ENCODE measurements at places on chromosomes 4 and X.

DNA sequence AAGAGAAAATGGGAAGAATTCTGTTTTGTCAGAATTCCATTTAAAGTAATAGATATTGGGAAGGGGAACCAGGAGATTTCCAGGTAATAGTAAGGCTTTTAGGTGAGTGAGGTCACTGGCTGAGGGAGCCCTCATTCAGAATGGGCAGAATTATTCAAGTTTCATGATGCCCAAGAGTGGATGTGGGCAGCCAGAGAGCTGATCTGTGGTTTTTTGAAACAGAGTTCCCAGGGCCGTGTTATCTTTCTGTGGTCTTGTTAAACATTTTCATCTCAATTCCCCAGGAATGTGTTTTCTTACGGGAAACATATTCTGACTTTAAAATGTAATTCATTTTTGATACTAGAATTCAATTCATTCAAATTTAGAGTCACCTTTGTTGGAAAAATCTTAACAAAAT, 182.0 kb upstream of the AADAT start:
- no peak for DNase-seq

DNA sequence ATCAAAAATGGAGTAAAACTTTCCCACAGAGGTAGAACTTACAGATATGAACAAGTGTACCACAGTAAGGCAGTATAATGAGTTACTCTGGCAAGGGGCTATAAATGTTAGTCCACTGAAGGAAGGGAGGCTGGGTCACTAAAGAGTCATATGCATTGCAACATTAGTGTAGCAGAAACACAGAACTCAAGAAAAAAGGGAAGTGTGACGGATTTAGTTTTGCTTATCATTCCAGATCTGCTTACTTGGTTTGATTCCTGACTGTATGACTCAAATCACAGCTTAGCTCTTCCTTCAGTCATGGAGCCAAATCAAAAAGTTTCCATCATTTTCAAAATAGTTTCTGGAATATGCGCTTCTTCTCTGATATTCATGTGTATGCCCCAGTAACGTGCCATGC, 148.7 kb downstream of the FSTL5 start:
- DNase-seq: no peak

GRCh38 chr4:126697748-126698147, 935.0 kb upstream of the INTU start:
- DNase-seq: no peak

DNA sequence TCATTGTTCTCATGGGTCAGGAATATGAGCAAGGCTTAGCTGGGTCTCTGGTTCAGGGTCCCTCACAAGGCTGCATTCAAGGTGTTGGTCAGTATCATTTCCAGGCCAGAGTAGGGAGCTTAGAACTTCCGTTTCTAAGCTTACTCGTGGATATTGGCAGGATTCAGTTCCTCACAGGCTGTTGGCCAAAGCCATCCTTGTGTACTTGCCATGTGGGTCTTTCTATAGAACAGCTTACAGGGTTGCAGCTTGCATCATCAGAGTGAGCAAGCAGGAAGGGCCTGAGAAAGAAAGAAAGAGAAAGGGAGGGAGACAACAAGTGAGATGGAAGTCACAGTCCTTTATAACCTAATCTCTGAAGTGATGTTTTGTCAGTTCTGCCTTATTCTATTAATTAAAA, 5.1 kb upstream of the LIMCH1 start:
- DNase-seq: no peak

DNA sequence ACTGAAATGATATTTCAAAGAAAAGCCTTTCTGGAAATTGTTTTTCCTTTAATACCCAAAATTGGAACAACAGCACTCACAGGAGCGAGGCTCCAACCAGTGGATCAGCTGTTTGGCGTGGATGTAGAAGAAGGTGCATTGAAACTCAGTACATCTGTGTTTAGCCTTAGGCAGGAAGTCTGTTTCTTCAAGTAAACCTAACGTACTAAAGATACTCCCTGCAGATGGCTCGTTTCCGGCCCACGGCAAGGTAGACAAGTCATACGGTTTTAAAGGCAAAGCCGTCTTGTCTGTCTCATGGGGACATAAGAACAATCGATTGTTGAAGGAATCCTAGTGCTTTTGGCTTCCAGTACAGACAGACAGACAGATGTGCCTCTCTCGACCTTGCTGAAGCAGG, 50.0 kb upstream of the CLCN4 start:
- no peak for DNase-seq

- DNase-seq: no peak
Observed at GRCh38 chr4:182294451-182294850, 51.2 kb downstream of the TENM3 start.

GRCh38 chrX:12210971-12211370, 72.7 kb downstream of the FRMPD4 start:
- no peak for DNase-seq

- DNase-seq: no peak
Observed at GRCh38 chrX:154308108-154308946, 12.7 kb downstream of the TKTL1 start.

- DNase-seq: no peak
Observed at GRCh38 chr4:70630162-70630561, 1.6 kb downstream of the ENAM start.

DNA sequence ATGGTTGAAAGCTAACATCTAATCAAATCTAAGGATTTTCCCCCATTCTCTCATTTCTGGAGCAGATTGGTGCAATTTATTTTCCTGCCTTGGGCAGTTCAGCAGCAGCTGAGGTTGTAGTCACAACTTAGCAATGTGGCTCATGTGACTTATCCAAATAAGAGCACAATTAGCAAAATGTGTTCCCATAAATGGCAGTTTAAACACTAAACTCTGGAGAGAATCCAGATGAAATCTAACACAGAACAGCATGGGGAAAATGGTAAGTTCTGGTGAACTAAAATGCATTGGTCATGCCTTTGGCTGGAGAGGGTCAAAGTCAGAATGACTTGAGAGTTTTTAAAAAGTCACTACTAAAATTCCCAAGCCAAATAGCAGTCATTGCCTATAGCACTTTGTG, 422.6 kb upstream of the DIPK2B start:
- DNase-seq: no peak

DNA sequence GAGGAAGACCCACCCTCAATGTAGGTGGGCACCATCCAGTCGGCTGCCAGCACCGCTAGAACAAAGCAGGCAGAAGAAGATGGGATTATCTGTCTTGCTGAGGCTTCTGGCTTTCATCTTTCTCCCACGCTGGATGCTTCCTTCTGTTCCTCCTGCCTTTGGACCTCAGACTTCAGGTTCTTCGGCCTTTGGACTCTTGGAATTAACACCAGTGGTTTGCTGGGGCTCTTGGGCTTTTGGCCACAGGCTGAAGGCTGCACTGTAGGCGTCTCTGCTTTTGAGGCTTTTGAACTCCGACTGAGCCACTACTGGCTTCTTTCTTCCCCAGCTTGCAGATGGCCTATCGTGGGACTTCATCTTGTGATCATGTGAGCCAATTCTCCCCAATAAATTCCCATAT, 55.1 kb downstream of the PDLIM5 start:
- DNase-seq: no peak

- no peak for DNase-seq
Observed at GRCh38 chr4:105014635-105015034, 132.0 kb upstream of the TET2 start.

DNA sequence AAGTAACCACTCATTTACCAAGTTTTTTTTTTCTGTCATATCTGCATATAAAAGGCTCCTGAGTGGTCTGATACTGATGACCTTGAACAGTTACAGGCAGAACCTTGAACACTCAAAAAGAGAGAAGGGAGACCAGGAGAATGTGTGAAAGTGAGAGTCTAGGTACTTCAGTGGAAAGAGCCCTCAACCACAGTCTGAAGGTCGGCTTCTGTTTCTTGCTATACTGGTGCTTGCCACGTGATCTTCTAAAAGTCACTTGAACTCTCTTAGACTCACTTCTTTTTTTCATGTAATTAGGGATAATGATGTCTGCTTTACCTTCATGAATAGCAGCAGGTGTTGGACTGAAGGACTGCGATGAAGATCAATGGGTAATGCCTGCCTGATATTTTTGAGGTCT, 22.8 kb downstream of the GABRB1 start:
- no peak for DNase-seq

- no peak for DNase-seq
Observed at GRCh38 chr4:127211650-127212560, 420.9 kb upstream of the INTU start.

- no peak for DNase-seq
Observed at GRCh38 chrX:11363069-11363594, 69.9 kb downstream of the AMELX start.

- no peak for DNase-seq
Observed at GRCh38 chr4:164904336-164904735, 27.4 kb downstream of the APELA start.

Data from NCI-H2029 treated with DMSO at 0.1 percent for 48 hours (cell line).